CD4-positive, alpha-beta T cell treated with Interleukin-17A for 4 hours (primary cell): ENCODE measurements at places on chromosomes 11 and 22.

DNA sequence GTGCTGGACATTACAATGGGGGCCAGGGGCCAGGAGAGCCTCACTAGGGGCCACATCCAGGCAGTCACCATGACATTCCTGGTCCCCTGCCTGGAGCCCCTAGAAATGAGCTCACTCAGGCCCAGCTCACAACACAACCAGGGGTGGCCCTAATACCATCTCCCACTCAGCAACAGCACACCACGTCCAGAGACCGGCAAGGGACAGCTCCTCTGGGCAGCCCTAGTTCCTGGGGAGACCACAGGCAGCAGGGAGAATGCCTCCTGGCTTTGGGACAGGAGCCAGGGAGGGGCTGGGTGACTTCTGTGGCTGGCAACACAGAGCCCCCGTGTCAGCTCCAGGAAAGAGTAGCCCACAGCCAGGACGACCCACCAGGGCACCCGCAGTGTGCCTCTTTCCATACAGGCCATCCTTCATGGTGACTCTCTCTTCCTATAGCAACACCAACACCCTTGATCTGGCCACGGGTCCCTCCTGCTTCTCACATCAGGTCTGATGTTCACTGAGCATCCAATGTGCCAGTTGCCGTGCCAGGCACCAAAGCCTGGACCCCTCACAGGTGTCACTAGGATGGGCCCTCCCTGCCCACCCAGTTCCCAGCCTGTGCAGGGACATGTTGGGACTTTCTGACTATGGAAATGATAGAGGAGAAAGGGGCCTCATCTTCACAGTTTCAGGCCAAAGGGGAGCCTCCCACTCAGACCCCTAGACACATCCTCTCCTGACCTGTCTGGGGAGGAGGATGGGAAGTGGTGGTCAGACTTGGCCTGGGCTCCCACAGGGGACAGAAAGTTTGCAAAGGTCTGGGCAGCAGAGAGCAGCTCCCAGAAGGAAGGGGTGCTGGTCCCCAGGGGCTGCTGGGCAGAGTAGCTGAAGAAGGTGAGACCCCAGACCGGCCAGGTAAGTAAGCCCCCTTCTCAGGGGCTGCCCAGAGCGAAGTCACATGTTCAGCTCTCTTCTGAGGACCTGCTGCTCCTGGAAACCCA, 43.2 kb downstream of the IGLL5 start:
- no peak for DNase-seq

DNA sequence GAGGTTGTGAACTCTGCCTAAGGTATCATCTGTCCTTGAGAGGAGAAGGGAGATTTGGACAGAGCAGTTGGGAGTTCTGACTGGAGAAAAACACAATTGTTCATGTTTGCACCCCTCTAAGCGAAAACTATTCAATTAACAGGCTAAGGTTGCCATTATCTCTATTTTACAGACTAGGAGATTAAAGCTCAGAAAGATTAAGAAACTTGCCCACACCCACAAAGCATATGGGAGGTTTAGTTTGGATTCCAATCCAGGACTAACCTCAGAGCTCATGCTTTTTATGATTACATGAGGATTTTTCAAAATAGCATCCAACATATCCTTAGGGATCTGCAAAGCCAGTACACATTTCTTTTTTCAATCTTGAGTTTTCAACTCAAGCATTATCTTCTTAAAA, 22.0 kb downstream of the GAB2 start:
- no peak for DNase-seq

- DNase-seq: no peak
Observed at GRCh38 chr22:50074551-50075530, 10.4 kb downstream of the MLC1 start.

GRCh38 chr11:119166368-119167076, 2.0 kb upstream of the NLRX1 start:
- DNase-seq: no peak

DNA sequence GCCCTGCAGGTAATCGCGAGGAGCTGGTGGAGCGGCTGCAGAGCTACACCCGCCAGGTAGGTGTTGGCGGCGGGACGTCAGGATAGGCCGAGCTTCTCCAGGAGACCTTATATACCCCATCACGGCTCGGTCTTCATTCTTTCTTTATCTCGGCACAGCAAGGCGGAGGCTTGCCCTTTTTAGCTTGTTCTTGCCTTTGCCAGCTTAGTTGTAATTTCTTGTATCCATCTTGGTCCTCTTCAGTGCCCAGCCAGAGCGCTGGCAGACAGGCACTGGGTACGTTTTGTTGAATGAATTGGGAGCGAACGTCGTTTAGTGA, 459 bp downstream of the SF3B2 start:
- DNase-seq: no peak

DNA sequence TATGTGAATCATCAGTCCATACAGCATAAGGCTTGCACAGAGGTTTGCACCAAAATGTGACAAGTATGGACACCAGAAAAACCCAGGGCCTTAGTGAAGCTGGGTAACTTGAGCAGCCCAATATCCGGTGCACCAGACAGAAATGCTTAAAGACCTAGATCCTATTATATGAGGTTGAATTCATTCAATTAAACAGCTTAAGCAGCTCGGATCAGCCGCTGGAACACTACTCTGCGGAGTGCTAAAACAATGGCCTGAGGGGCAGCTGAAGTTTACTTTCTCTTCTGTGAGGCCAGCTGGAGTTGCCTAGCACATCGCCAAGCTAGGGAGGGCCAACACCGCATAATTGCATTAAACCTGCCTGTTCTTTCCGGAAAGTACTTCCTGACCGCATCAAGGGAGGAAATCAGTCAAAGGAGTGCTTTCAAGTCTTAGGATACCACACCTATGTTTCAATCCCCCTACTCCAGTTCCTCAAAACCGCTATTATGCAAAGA, 17.0 kb upstream of the FAM181B start:
- DNase-seq: peak; percentile 29

DNA sequence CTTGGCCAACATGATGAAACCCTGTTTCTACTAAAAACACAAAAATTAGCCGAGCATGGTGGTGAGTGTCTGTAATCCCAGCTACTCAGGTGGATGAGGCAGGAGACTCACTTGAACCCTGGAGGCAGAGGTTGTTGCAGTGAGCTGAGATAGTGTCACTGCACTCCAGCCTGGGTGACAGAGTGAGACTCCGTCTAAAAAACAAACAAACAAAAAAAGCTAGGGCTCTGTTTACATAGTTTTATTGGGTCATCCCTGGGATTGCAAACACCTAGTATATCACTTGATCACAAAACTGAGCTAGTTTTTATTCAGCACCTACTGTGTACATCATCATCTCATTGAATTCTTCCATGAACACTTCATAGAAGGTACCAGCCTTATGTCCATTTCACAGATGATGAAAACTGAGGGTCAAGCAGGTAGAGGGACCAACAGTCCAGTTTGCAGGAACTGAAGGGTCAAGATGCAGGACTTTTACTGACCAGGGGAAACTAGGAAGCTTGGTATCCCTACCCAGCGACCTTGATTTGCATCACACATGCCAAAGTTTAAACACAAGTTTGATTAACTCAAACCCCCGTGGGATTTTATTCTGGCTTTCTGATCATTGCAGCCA, 9.2 kb upstream of the MRTFA start:
- DNase-seq: no peak

DNA sequence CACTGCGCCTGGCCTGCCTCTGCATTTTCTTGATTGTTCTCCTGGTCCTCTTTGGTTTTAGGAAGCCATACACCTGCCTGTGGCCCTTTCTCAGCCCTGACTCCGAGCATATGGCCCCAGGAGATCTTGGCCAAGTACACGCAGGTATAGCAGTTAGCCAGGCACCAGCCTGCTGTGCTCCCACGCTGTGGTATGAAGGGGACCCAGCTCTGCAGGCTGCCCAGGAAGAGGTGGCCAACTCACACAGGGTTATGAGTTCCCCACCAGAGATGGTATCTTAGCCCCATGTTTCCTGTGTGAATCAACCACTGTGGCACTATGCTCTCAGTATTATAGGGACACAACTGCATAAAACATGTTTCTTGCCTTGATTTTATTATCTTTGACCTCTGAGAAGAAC, 31.1 kb downstream of the SGSM3 start:
- DNase-seq: peak; percentile 74

GRCh38 chr11:110152199-110152598, 59.0 kb downstream of the ZC3H12C start:
- no peak for DNase-seq

GRCh38 chr11:57303990-57304579, 20.7 kb downstream of the TNKS1BP1 start:
- DNase-seq: no peak

DNA sequence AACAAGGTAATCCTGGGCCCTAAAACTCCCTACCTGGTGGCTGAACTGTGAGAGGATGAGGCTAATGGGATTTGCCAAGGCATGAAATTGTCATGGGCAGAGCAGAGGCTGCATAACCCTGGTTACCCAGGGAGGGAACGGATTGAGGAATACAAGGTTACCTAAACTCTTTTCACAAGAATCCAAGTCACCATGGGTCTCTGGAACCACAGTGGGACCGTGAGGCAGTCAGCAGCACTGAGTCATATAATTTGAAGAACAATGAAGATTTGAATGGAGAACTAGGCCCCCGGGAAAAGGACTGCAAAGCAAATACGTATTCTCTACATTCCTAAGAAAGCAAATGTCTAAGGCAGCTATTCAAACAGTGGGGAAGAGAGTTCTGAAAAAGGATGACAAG, 19.8 kb downstream of the CAT start:
- no peak for DNase-seq

DNA sequence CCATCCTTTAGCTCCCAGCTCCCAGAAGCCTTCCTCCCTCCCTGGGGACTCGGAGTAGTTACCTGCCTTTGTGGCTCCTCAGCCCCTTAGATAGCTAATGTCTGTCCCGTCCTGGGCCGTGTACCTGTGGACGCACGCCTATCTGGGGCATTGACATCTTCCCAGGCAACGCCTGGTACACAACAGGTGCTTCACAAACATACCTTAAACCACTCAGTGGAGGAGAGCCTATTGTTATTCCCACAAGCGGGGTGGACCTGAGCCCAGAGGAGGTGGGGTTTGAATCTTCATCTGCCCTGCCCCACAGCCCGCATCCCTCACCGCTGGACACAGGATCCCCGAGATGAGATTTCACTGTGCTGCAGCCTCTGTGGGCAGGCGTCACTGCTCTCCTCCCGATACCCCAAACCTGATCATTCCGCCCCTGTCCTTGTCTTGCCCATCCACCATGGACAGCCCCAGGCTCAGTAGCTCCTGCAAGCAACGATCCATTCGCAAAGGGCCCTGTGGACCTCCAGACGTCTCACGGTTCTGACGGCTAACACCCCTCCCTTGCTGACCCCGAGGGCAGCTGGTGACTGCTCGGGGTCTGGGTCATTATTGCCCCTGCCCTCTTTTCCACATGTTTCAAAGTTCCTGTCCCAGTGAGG, 73.8 kb upstream of the SHISAL1 start:
- DNase-seq: no peak

DNA sequence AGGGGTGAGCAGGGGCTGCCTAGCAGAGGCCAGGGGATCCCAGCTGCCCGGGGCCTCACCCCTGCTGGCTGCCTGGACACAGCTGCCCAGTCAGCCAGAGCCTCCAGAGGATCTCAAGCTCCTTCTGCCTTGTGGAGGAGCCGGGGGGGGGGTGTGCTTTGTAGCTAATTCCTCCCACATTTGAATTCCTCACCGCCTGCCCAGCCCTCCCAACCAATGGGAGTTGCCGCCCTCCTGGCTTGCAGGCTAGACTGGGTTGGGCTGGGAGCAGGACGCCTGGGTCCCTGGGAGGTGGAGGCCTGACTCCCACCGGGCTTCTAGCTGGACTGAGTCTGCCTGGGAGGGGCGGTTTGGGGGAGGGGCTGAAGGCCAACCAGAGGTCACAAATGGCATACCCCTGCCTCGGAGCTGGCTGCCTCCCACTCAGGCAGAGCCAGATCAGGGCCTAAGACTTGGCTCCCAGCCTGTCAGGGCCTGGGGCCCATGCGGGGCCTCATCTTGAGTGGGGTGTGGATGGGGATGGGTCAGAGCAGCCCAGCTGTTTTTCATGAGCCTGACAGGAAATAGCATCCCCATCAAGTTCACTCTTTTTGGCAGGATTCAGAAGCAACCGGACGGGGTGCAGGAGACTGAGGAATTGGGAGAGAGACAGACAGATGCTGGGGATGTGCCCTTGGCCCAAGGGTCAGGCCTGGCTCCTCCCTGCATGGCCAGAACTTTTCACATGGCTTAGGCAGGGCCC, 29.2 kb upstream of the PDE2A start:
- DNase-seq: no peak

GRCh38 chr11:48193876-48194275, 22.7 kb upstream of the OR4B1 start:
- no peak for DNase-seq

DNA sequence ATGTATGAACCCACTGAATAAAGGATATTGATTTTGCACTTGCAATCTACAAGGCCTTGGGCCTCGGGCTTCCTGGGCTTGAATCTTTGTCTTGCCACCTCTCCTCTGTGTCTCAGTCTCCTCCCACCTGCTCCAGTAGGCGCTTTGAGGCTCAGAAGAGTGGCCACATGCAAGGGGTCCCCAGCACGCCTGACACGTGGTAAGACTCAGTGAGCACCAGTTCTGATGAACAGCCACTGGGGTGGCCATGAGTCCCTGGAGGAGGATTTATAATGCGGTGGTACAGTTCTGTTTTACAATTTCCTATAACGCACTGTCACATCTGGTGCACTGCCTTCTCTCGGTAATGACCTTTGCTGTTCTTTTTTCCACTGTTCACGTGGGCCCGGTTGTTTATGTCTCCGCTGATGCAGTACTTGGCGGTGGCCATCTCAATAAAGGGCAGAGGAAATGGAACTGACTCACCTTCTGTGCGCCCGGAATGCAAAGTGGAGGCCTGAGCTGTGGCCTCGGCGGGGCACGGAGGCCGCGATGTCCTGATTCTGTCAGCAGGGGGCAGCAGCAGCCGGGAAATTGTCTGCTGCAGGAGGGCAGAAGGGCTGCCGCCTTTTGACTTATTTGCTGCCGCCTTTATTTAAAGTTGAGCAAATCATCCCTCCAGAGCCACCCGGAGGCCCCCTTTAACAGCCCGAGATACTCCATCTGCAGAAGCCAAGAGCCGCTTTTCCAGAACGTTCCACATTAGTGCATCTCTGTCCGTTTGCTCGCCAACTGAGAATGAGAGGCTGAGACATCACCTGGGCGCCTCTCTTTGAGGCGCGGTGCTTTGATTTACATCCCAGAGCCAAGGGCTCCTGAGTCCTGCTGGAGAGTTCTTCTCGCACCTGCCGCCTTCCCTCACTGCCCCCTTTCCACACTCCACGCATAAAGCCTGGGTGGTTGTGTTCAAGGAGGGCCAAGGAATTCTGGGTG, 6.0 kb upstream of the IFT27 start:
- DNase-seq: peak; percentile 93

- DNase-seq: no peak
Observed at GRCh38 chr11:30573951-30574350, 12.2 kb downstream of the MPPED2 start.
